ENCODE measurements at places on chromosomes 1 and 21.

- DNase-seq = no peak
These were observed 5.6 kb upstream of the RGS4 start for GRCh38 chr1:163063610-163064009.

- DNase-seq = no peak
These were observed 33.0 kb upstream of the MTF1 start for GRCh38 chr1:37892151-37893047.

DNA sequence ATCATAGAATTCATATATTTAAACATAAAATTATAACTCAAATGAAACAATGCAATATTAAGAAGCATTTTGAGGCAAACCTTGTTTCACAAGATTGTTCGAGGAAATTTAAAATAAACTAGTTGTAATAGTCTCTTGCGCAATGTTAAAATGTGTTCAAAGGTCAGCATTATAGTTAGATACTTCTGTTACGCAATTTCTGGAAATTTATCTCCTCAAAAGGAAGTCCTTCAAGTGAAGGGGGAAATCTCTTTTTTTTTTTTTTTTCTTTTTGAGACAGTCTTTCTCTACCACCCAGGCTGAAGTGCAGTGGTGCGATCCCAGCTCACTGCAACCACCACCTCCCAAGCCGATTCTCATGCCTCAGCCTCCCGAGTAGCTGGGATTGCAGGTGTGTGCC lies 52.1 kb downstream of the FMO4 start:
- no peak for DNase-seq

DNA sequence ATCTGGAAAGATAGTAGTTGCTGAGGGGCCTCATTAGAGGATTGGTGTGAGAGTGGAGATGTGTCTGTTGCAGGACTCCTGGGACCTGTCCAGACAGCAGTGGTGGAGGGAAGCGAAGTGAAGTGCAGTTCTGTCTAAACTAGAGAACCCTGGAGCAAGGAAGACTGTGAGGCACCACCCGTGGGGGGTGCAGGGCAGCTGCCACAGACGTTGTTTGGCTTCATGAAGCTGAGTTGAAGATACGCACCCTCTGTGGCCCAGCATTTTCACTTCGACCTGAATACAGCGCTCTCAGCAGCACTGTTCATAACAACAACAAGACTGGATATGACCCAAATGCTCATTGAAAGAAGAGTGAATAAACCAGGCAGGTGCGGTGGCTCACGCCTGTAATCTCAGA lies 29.3 kb downstream of the ABCG1 start:
- no peak for DNase-seq

GRCh38 chr1:32063261-32063681 lies 9.5 kb upstream of the TMEM39B start:
- DNase-seq = no peak

DNA sequence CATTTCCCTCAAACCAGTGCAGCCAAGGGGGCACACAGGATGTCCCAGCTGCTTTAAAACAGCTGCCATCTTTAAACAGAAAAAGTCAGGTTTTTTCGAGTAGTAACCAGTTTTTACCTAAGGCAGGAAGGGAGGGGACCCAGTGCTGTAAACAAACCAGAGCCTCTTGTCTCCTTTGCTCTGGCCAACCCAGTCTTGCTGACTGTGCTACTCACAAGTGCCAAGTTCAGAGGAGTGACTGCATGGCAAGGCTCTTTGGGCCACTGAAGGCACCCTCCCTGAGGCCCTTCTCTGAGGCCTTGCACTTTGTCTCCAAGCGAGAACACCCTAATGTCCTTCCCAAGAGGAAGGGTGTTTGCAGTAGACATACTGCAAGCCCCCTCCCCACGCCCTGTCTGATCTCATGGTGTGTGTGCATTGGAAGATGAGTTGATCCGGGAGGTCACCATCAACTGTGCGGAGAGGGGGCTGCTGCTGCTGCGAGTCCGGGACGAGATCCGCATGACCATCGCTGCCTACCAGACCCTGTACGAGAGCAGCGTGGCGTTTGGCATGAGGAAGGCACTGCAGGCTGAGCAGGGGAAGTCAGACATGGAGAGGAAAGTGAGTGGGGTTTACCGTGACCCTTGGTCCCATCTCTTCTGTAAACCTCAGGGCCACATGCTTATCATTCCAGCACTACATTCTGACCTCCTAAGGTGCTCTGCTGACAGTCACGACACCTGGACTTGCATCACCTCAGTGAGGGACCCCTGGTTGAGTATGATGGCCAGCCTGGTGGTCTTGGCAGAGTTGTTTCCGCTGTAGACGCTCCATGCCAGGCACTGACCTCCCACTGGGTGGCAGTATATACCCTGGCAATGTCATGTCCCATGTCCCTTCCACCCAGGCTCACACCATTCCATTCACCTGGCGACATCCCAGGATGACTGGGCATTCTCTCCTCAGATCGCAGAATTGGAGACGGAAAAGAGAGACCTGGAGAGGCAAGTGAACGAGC lies 4.7 kb downstream of the DNALI1 start:
- DNase-seq = no peak

DNA sequence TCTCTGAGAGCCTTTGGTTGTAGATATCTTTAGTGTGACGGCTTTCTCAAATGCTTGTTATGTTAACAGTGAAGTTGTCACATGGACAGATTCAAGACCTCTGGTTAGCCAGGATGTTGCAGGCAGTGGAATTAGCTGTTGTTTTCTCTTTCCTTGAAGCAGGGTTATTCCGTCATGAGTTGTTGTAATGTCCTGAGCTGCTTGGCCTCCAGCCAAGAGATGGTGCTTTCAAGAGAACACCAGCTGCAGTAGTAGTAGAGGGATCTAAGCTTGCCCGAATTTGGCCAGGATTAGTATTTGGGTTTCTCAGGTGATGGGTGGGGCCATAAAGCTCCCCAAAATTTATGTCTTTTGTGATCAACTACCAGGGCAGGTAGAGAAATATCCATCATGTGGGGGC lies 13.4 kb downstream of the KCNE1 start:
- no peak for DNase-seq

DNA sequence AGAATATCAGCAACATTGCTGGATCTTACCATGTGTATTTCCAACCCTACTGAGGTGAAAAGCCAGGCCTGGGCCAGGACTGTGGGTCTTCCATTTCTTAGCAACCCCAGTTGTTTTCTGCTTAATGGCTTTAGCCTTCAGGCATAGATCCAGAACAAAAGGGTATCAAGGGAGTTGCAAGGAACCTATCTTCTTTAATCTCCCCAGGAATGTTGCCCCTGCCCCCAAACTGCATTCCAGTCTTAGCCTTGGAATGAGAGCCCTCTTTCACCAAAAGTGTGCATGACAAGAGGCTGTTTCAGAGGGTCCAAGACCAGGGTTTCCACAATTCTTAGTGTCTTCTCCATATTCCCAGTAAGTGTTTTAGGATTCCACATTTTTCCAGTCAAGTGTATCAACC lies 87.9 kb upstream of the SOX13 start:
- no peak for DNase-seq

GRCh38 chr1:212107481-212107880 lies 71.9 kb downstream of the DTL start:
- DNase-seq = no peak
